ENCODE measurements at places on chromosomes 7 and 10.
A peak's percentile ranks its signal among the peaks of the same experiment; 100 is the strongest.

GRCh38 chr7:22452142-22452959 lies 47.6 kb downstream of the STEAP1B start:
- peak; percentile 44 for DNase-seq

GRCh38 chr7:130721486-130722277 lies 12.3 kb downstream of the KLF14 start:
- DNase-seq = no peak

DNA sequence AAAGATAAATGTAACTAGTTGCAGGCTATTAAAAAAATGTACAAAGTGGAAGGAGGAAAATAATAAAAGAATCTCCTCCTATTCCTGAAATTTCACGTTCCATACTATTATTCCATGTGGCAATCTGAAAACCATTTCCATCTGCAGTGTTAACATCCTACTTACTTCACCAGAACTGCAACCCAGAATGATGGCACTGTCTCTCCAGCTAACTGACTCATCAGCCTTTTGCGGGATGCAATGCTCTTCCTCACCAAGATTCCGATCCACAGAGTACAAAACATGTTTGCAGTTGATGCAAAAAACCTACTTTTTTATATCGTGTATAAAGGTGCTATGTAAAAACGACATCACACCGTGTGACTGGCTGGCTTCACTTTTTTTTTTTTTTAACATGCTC lies 50.8 kb downstream of the ESYT2 start:
- DNase-seq = no peak

GRCh38 chr10:84397735-84398144 lies 69.4 kb downstream of the CCSER2 start:
- DNase-seq = no peak

DNA sequence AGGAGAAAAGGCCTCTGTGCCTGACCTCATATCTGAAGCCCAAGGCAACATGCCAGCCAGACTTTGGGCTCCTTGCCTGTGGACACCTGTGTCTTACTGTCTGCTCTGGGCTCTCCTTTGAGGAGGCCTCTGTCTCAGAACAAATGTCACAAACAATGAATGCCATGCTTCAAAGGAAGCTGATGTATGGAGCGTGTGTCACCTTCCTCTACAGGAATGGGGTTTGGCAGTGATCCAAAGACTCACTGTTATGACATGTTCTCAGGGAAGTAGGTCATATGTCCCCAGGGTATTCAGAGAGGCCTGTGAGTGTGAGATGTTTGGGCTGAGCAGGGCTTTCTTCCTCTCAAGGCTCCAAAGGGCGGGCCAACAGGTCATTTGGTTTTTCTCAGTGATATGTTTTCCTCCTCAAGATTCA lies 38.4 kb downstream of the PTPRE start:
- peak; percentile 20 for DNase-seq

- DNase-seq = peak; percentile 43
Observed at GRCh38 chr10:91389636-91390512, 20.3 kb upstream of the HECTD2 start.

- DNase-seq = no peak
Observed at GRCh38 chr7:100655908-100656674, at the start of gene ACTL6B. TSS of gene ACTL6B (minus strand) at chr7:100656448. CDS start at chr7:100656354, 94 bp downstream.

- DNase-seq = no peak
Observed at GRCh38 chr7:157814931-157815705, 478.3 kb downstream of the DNAJB6 start.

GRCh38 chr7:42232275-42232674 lies 4.7 kb downstream of the GLI3 start:
- no peak for DNase-seq

DNA sequence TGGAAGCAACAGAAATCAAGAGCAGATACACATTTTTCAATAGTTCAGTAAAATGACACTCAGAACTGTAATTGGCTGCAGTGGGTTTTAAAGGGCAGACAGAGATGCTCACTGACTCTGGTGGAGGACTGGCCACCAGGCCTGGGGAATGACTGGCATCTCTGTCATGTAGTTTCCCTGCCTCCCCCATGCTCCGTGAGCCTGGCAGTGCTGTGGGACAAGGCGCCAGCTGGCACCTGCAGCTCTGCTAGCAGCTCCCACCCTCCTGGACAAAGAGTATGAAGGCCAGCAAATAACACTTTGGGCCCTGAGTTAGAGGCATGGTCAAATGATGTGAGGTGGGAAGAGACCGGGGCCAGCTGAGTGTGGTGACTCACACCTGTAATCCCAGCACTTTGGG lies 15.0 kb downstream of the TSPAN33 start:
- DNase-seq = no peak

DNA sequence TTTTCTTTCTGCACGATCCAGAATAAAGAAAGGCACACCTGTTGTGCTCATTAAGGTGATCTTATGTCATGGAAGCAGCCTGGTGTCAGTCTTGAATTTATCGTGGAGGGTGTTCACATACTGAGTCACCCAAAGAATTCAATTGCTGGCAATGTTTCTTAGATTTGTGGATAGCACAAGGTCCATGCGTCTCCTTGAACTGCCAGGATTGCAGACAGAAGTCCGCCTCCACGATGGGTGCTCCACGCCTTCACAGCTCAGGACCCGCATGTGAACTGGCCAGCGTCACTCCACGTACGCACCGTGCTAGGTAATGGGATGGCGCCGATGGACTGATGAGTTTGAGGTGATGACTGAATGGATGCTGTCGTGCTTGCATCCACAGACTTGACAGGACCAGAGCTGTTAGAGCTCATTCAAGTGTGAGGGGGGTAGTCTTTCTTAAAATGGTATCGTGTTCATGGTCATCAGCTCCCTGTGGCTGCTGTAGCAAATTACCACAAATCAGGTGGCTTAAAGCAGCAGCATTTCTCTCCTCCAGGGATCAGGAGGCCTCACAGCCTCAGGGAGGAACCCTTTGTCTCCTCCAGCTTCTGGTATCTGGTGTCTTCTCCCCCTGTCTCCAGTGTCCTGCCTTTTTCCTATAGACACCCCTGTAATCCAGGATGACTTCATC lies 65.4 kb upstream of the DNAJB6 start:
- DNase-seq = no peak

DNA sequence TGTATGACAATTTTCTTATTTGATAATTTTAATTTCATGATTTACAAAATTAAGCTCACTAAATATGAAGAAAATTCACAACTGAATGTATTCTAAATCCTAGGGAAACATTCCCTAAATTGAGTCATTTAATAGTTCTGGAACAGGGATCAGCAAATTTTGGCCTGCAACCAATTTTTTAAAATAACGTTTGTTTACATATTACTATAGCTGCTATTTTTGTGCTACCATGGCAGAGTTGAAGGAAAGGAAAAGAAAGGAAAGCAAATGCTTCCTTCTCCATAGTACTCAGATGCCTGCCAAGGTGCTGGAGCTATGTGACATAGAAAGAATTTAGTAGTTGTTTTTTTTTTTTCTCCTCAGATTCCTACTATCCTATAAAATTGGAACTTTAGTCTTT lies 1307.7 kb upstream of the LRRTM3 start:
- DNase-seq = no peak

DNA sequence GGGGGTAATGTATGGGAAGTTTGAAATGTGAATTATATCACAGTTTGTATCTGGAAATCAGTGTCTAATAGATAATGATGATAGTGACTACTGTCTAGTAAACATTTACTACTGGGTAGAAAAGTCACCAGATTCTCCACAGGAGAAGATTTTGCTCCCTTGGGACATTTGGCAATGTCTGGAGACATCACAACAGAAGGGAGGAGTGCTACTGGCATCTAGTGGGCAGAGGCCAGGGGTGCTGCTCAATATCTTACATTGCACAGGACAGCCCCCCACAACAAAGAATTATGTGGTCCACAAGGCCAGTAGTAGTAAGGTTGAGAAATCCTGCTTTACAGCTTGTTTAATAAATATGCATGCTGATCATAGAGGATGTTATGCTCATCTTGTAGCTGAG lies 92.3 kb upstream of the PRPS1L1 start:
- DNase-seq = no peak

GRCh38 chr10:50552771-50553535 lies 70.8 kb downstream of the SGMS1 start:
- DNase-seq = no peak

DNA sequence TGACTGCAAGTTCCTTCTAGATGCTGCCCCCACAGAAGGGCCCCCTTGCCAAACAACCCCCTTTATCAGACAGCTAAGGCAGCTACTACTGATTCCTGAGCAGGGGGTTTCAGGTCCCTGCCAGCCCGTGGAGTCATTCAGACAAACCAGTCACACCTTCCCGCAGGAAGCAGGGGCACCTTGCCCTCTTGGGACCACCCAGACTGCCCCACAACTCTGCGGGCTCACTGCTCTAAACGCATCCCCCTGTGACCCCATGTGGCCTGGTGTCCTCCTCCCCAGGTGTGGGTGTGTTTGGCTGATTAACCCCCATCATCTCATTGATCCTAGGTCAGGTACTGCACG lies 298.9 kb downstream of the TCERG1L start:
- no peak for DNase-seq

DNA sequence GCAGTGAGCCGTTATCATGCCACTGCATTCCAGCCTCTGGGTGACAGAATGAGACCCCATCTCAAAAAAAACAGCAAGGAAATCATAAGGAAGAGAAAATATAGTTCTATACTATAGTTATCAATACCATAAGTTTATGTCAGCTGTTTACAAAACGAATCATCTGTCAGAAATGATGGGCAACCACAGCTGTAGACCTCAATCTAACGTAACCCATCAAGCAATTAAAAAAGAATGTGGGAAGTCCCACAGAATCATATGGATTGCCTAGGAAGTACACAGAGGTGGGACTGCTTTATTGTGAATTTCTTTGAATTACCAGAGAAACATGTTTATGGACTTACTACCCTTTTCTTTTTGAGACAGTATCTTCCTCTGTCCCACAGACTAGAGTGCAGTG lies 6.9 kb downstream of the NRBF2 start:
- DNase-seq = no peak

DNA sequence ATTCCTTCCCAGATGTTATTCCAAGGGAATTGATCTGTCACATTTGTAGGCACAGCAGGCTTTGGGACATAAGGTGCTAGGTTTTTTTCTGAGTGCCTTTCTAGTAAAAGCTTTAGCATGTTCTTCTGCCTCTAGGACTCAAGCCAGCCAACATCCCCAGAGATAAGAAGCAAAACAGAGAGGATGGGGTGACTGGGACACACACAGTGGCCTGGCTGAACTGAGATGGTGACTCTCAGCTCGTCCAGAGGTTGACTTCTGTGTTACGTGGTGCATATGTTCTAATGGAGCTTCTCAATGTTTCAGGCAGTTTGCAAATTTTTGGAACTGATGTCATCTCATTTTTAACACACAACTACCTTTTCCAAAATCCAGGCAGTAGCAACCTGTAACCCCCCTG lies 188.1 kb upstream of the CELF2 start:
- no peak for DNase-seq

DNA sequence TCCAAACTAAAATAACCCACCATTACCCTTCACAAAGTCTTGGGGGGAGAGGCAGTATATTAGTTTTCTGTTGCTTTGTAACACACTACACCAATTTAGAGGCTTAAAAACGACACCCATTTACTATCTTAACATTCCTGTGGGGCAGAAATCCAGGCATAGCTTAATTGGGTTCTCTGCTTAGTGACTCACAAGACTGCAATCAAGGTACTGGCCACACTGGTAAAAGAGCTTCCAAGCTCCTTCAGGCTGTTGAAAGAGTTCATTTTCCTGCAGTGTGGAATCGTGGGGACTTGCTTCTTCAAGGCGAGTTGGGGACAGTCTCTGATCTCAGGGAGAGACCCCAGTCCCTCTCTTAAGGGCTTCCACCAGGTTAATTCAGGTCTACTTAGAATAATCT lies 139.1 kb downstream of the XPNPEP1 start:
- no peak for DNase-seq

- no peak for DNase-seq
Observed at GRCh38 chr7:87199241-87199640, 20.3 kb downstream of the TMEM243 start.

GRCh38 chr10:26528715-26529393 lies 90.7 kb downstream of the APBB1IP start:
- DNase-seq = no peak

GRCh38 chr7:134695321-134695860 lies 48.7 kb downstream of the BPGM start:
- no peak for DNase-seq

DNA sequence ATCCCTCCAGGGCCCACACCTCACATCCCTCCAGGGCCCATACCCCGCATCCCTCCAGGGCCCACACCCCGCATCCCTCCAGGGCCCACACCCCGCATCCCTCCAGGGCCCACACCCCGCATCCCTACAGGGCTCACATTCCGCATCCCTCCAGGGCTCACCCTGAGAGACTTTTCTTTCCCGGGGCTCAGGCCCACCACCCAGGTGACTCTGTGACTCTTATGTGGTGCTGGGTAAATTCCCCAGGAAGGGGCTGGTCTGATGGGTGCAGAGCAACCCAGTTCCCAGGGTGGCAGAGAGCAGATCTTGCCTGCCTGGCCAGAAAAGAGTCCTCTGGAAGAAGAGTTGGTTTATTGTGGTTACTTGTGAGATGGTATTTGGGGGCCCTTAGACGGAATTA lies 290.7 kb downstream of the TCERG1L start:
- no peak for DNase-seq

DNA sequence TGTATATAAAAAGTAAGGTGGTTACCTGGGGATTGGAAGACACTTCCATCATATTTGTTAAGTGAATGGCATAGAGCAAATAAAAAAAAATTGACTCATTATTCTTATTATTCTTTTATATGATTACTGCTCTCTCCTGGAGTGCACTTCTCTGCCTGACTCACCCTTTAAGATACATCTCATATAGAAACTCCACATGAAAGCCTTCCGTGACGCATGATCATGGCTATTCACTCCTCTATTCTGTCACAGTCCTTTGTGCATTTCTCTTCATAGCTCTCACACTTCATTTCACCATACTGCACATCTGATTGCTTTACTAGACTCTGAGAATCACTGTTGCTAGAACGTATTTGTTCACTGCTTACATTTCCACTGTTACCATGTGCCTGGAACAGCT lies 597.3 kb downstream of the CNTNAP2 start:
- DNase-seq = no peak

GRCh38 chr10:5560142-5560816 lies 35.5 kb downstream of the CALML3 start:
- DNase-seq = no peak

GRCh38 chr10:44261710-44262455 lies 123.0 kb downstream of the CXCL12 start:
- no peak for DNase-seq

DNA sequence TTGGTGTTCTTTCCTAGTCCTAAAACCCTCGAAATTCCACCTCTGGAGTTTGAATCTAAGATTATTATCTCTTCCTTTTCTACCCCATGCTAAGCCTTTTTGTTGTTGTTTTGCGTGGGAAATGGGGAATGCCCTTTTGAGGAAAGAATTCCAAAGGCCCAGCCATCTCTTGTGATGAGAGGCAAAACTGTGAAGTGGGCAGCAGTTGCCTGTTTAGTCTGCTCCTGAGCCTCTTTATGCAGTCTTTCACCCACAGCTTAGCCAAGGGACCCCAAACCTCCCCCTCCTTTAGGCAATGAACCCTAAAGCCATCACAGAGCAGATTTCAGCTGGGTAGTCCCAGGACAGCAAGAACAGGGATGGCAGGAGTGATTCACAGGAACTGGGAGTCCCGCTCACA lies 95.5 kb downstream of the DNMBP start:
- no peak for DNase-seq
